ENCODE measurements at places on chromosomes 3 and 15.

DNA sequence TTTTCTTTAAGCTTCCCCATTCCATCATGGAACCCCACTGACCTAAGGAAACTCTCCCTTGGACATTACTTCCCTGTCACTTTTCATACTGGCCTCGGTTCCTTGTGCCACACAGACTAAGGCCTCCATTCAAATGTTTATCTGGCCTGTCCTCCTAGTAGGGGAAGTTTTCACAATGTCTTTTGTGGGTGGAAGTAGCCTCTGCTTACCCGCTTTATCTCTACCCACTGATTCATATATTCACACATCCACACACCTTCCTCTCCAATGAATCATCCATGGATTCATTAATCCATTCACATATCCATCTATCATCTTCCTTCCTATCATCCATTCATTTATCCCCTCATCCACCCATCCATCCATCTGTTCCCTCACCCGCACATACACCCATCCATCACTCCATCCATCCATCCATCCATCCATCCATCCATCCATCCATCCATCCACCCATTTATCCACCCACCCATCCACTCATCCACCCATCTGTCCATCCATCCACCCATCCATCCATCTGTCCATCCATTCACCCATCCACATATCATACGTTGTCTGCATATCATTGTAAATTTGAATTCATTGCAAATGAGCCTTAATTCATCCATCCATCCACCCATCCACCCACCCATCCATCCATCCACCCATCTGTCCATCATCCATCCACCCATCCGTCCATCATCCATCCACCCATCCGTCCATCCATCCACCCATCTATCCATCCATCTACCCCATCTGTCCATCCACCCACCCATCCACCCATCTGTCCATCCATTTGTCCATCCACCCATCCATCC lies 49.1 kb downstream of the IQSEC1 start:
- no peak for DNase-seq

GRCh38 chr15:84761607-84762131 lies 13.3 kb downstream of the ZNF592 start:
- peak; percentile 86 for DNase-seq

- DNase-seq: no peak
Measured at GRCh38 chr3:150876611-150877265, 28.5 kb downstream of the MINDY4B start.

GRCh38 chr3:106683953-106684620 lies 693.2 kb upstream of the CCDC54 start:
- DNase-seq: no peak
